ENCODE measurements at places on chromosomes 1 and 21. TPM values are rescaled to one million over a fixed set of nuclear protein-coding genes. Genes with fewer than 3 reads are reported as not detected.

Gene DISP3
- 6.2 TPM for total RNA-seq

Gene HAO2
- total RNA-seq: not detected

Gene CTXND2
- total RNA-seq: not detected

Gene ATP5PF
- total RNA-seq: 138 TPM

Gene AMY1C
- total RNA-seq: not detected

Gene C8B
- total RNA-seq: 0.26 TPM

Gene DPT
- not detected for total RNA-seq

Gene ZBTB40
- 40.9 TPM for total RNA-seq

Gene OR2T8
- total RNA-seq: not detected

Gene GADD45A
- 47.7 TPM for total RNA-seq

Gene CNKSR1
- 52.1 TPM for total RNA-seq

Gene UBQLN4
- 94.2 TPM for total RNA-seq

Gene DMBX1
- total RNA-seq: not detected

Gene MAST2
- 47.8 TPM for total RNA-seq

Gene FALEC
- total RNA-seq: not detected

Gene TRIM62
- total RNA-seq: 7.4 TPM

Gene PARP1
- total RNA-seq: 159 TPM

Gene DUSP23
- total RNA-seq: 17.2 TPM

Gene DDI2
- total RNA-seq: 34.5 TPM

Gene IL19
- total RNA-seq: not detected

Gene EMC1
- total RNA-seq: 61.9 TPM

Gene INTS3
- 152 TPM for total RNA-seq

Gene CHI3L1
- not detected for total RNA-seq

Gene LCE1F
- not detected for total RNA-seq

Gene IRF6
- total RNA-seq: 23.4 TPM

Gene TMEM82
- 1.4 TPM for total RNA-seq

Gene CBS
- 184 TPM for total RNA-seq

Gene FAM72A
- 3.2 TPM for total RNA-seq

Gene SHCBP1L
- total RNA-seq: not detected

Gene VWA5B1
- 0.19 TPM for total RNA-seq

Gene BARHL2
- not detected for total RNA-seq

Gene FAM72D
- 1.9 TPM for total RNA-seq

Gene TPTE
- total RNA-seq: not detected

Gene WDR64
- not detected for total RNA-seq

Gene NR5A2
- total RNA-seq: 23.2 TPM

Gene HES3
- total RNA-seq: not detected

Gene DNAH14
- 77.7 TPM for total RNA-seq

Gene WNT4
- 0.98 TPM for total RNA-seq

Gene CACNA1E
- total RNA-seq: 0.93 TPM

Gene NOS1AP
- total RNA-seq: 6.0 TPM

Gene IGSF8
- 40.0 TPM for total RNA-seq

Gene PROX1
- 73.9 TPM for total RNA-seq

Gene RALGPS2
- 58.9 TPM for total RNA-seq

Gene IFI44L
- not detected for total RNA-seq

Gene GATAD2B
- total RNA-seq: 48.8 TPM

Gene OR10J5
- not detected for total RNA-seq

Gene ELOVL1
- total RNA-seq: 50.8 TPM

Gene METTL18
- total RNA-seq: 9.3 TPM

Gene AMY1B
- not detected for total RNA-seq

Gene IGSF9
- 68.6 TPM for total RNA-seq

Measured in progenitor cell of endocrine pancreas (in vitro differentiated cells).